ENCODE measurements at places on chromosomes 1 and 21.

- no peak for DNase-seq
These were observed 46.0 kb downstream of the PKP1 start for GRCh38 chr1:201329286-201329685.

DNA sequence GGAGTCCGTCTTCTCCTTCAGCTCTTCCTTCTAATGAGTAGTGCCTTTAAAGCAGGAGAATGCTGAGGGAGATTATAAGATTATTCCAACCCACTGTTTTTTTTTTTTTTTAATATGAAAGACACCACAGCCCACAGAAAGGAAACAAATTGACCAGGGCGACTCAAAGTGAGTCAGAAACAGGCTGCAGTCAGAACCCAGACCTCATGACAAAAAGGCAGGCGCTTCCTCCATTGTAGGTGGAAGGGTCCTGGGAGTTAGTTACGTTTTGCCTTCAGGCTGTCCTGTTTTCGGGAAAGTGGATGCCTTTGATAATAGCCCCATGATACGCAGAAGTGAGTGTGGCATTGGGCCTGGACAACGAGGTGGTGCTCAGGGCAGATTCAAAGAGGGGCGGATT lies 21.0 kb downstream of the PLXNA2 start:
- no peak for DNase-seq

DNA sequence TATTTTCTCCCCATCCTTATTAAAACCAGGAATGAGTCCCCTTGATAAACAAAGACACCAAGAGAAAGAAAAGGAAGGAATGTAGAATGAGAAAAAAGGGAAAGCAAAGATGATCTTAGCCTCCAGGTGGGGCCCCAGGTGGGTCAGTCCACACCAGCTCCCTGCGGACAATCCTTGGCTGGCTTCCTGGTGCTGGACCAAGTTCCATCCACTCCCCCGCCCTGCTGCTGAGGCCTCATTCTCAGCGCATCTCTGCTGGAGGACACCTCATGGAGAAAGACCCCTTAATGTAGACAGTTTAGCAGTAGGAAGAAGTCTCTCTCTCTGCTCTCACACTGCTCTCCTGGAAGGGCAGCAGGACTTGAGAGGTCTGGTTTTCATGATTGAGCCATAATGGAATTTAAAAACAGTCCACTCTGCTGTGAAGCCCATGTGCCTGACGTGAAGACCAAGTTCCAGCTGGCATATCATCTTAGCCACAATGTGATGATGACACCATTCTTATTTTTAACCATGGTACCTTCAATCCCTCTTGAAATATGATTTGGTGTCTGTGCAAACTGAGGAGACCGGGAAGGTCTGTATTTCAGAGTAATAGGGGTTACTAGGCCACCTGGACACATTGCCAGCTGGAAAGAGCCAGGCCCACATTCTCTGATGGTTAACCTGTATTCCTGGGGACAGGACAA lies 83.1 kb downstream of the WLS start:
- DNase-seq, result no peak

GRCh38 chr1:175572932-175573868 lies 170.2 kb downstream of the TNR start:
- DNase-seq, result peak; percentile 10

GRCh38 chr1:42682739-42683531 lies 717 bp downstream of the YBX1 start:
- DNase-seq, result peak; percentile 67

DNA sequence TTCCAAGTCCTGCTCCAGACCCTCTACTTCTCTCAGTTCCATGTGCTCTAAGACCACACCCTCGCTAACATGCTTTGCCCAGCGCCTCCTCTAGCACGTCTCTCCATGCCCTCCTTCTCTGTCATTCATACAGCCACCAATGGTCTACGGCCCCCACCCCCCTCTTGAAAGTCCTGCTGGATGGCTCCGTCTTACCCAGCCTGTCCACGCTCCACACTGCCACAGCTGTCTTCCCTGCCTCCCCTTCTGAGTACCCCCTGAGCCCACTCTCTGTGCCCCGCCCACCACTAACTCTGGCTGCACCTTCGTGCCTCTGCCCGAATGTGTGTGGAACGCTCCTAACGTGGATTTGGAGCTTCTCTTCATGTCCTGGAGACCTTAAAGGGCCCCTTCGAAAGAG lies 244.6 kb downstream of the TRABD2B start:
- DNase-seq, result no peak

DNA sequence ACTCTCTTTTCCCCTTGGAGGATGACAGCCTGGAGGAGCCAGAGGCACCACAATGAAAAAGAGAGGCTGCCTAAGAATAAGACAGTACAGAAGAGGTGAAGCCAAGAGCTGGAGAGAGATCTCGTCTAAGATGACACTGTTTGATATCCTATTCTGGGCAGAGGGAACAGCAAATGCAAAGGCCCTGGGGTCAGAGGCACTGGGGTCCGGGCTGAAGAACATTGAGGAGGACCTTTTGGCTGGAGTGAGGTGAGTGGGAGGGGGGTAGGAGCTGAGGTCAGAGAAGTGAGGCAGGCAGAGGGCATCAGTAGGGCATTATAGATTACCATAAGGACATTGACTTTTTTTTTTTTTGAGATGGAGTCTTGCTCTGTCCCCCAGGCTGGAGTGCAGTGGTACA lies 19.3 kb upstream of the TMEM51 start:
- no peak for DNase-seq

DNA sequence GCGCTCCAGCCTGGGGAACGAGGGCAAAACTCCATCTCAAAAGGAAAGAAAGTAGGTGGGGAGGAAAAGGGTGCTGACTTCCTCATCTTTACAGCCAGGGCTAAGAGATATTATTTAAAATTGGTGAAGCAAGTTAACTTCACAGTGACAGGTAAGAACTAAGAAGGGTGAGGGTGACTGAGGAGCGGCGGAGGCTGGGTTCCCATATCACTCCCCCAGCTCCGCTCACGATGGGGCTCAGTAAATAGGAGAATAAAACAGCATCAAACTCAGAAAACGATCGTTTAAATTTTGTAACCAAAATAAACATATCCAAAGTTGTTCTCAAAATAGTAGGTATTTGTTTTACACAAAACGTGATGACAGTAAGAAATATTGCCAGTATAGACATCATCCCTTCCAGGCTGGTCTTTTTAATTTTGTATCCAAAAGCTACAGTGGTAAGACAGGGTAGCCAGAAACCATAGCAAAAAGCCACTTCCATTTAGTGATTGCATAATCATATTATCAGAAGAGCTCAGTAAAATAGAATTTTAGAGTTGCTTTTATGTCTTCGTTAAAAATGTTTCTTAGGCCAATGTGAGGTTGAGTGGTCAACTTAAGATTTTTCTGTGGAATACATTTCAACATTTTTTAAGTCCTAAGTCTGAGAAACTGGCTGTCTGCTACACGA lies 26.2 kb upstream of the ADARB1 start:
- no peak for DNase-seq

GRCh38 chr1:235460770-235461169 lies 43.5 kb downstream of the B3GALNT2 start:
- DNase-seq, result no peak

DNA sequence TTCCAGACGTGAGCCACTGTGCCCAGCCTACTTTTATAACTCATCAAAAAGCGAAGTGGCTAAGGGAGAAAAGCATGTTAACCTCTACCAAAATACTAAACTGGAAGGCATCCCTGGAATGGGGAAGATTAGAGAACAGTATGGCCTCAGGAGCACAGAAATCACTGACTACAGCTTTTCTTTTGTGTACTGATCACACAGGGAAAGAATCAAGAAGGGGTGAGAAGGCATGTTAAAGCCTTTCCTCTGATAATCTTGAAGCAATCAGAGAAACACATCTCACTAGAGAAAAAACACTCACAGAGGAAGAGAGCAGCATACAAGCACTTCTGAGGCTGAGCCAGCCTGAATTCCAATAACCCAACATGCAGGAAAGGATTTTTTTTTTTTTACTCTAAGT lies 10.7 kb downstream of the PCAT6 start:
- no peak for DNase-seq

DNA sequence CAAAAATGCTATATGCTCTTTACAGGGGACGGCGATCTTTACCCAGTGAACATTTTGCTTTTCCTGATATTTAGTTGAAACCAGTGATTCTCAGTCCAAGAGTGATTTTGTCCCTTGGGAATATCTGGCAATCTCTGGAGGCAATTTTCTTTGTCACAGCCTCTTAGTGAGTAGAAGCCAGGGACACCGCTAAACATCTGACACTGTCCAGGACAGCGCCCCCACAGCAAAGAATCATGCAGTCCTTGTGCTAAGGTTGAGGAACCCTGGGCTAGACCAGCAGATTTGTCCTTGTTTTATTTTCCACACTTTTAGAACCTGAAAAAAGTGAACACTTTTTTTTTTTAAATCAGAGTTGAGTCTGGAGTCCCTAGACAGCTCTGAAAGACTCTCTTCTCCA lies 13.1 kb downstream of the EVA1C start:
- no peak for DNase-seq

DNA sequence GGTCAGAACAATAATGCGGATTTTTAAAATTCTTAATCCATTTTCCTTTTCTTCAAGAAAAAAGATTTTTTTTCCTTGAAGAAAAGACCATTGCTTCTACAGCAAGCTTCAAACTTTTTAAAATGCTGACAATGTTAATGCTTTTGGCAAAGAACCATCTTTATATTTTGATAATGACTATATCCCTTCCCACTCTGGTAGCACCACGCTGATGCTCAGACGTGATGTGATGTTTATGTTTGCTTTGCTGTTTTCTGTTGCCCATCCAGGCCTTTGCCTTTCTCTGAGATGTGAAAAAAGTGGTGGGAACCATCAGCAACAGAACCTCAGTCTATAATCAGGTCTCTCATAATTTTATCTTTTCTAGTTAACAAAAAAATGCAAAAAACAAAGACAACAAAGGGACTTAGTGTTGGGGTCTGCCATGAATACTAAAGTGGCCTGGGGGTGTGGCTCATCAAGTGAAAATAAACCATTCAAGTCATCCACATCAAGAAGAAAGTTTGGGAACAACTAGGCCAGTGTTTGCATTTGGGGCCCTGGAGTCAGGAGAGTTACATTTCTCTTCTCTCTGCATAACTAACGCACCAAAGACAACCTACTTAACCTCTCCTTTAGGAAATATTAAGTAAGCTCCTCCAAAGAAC lies 244.6 kb upstream of the DMRTA2 start:
- DNase-seq, result no peak

DNA sequence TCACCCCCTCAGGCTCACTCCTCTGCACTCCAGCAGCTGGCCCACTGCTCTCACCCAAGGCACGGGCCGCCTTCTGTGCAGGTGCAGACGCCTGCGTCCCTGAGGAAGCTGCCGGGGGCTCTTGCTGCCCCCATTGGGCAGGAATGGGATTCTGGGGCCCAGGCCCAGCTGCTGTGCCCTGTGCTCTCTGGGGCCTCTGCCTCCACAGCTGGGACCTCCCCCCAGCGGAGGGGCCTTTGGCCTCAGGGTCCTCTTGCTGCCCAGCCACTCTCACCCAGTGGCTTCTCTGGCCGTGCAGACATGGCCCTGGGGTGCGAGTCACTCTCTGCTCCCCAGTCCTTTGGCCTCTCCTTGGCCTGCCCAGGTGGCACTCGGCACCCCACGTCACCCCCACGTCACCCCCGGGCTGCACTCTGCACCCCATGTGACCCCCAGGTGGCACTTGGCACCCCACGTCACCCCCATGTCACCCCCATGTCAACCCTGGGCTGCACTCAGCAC lies 19.1 kb upstream of the LRRC3 start:
- DNase-seq, result no peak

DNA sequence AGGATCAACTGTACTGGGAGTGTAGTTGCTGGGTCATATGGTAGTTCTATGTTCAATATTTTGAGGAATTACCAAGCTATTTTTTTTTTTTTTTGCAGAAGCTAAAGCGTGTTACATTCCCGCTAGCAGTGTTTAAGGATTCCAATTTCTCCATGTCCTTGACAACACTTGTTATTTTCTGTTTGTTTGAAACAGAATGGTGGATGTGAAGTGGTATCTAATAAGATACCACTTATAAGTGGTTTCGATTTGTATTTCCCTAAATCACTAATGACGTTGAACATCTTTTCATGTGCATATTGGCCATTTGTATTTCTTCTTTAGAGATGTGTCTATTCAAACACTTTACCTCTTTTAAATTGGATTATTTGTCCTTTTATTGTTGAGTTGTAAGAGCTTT lies 112.2 kb downstream of the DISP1 start:
- no peak for DNase-seq

- DNase-seq, result no peak
These were observed 83.7 kb downstream of the DISP3 start for GRCh38 chr1:11562664-11563063.

DNA sequence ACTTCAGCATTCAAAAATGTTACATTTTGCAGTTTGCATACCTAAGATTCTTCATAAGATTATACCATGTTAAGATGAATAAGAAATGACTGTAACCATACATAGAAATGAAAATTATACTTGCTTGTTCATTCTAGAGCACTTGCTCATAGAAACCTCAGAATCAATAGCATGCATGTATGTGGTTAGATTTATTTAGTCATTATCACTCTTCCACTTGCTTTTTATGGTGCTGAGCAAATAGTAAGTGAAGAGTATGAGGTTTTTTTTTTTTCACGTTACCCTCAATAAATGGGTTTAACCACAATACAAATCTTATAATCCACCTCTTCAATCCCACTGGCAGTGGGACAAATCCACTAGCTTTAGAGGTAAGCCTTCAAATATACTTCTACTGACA lies 84.7 kb downstream of the LRRC53 start:
- no peak for DNase-seq

GRCh38 chr21:45972353-45972715 lies 9.2 kb upstream of the COL6A1 start:
- DNase-seq, result no peak

- DNase-seq, result no peak
These were observed at the start of gene FMO2 for GRCh38 chr1:171185091-171185490. Gene FMO2, plus strand, starts transcription at chr1:171185300. Its CDS starts 414 bp downstream, at chr1:171185714.

DNA sequence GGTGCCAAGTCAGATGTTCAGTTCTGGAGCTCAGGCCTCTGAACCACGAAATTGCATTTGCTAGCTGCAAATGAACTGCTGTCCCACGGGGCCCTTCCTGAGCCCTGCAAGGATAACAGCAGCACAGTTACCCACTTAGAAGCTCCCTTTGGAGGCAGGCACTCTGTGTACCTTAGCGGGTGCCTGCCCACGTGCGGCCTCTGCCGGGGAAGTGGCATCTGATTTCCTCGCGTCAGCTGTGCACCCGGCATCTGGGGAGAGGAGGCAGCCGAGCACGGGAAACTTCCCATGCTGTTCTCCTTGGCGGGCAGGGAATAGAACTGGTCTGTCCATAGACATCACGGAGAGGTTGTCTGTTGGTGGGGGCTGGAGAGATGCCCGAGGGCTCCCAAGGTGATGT lies 148.0 kb upstream of the C1orf174 start:
- DNase-seq, result peak; percentile 70

GRCh38 chr1:7656557-7657215 lies 114.4 kb upstream of the VAMP3 start:
- no peak for DNase-seq

GRCh38 chr21:42202321-42202720 lies 16.6 kb upstream of the ABCG1 start:
- DNase-seq, result peak; percentile 76
